Epithelial cell of proximal tubule (primary cell): ENCODE measurements at places on chromosomes 12 and 14.

- DNase-seq = no peak
Measured at GRCh38 chr12:26740991-26741390, 92.0 kb downstream of the ITPR2 start.

- no peak for DNase-seq
Measured at GRCh38 chr14:104086210-104086660, 735 bp downstream of the ASPG start.

DNA sequence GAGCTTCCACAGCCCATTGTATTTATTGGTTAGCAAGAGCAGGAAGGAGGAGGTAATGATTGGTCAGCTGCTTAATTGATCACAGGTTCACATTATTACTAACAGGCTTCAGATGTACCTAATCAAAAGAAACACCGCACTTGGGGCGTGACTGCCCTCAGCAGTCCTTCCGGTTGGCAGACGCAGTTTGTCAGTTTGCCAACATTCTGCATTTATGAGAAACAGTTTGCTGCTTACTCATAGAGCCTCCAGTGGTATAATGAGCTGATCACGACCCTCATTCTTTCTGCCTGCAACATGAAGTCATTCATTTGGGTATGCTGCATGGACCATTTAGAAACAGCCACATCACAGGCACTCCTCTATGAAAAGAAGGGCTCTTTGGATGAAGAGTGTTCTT, 42.5 kb upstream of the PPM1H start:
- DNase-seq = no peak

- peak; percentile 78 for DNase-seq
Measured at GRCh38 chr12:47801170-47801903, 18.4 kb downstream of the HDAC7 start.
